ENCODE measurements at places on chromosomes 16 and 17.

- no peak for DNase-seq
Observed at GRCh38 chr16:57502048-57502775, 15.9 kb upstream of the DOK4 start.

- no peak for DNase-seq
Observed at GRCh38 chr16:58577141-58577540, 52.5 kb downstream of the CNOT1 start.

GRCh38 chr17:65228734-65229620 is 91.8 kb downstream of the RGS9 start:
- DNase-seq: peak; percentile 96

GRCh38 chr17:44324092-44324570 is 492 bp downstream of the SLC25A39 start:
- peak; percentile 6 for DNase-seq

- DNase-seq: no peak
Observed at GRCh38 chr16:83715217-83715920, 92.4 kb upstream of the HSBP1 start.

DNA sequence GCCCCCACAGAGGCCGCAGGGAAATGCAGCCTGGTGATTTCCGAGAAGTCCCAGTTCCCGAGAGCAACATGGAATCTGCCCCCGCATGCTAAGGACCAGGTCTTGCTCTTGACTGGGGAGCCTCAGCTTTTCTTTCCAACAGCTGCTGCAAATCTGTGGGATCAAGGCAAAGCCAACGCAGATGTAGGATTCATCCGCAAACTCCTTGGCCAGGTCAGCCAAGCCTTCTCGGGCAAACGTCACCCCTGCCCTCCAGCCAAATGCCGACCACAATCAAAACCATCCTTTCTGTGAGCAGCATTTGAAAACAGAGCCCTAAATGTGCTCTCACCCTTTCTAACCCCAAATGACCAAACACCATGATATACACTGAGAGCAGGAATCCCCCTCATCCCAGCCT is 54.0 kb downstream of the MRM3 start:
- DNase-seq: no peak

DNA sequence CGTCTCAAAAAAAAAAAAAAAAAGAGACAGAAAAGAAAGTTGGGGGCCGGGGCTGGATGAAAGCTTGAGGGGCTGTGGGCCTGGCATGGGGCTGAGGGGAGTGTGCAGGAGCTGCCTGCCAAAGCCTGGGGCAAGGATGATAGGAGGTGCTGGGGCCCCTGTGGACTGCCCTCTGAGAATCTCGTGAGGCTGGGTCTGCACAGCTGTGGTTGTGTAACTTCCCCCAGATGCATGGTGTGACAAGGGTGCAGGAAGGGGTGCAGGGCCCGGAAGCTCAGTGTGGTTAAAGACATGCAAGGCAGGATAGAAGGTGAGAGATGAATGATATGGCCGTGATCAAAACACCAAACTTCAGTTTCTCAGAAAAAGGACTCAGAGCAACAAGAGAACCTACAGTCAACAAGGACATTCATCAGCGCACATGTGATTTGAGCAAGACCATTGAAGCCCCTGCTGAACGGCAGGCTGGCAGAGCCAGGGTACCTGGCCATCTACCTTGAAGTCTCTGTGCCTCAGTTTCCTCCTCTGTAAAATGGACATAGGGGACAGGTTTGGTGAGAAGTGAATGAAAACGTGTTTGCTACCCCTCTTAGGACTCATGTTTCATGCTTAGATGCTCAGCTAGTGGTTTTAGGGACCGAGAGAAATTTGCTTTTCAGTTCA is 9.6 kb downstream of the IL32 start:
- DNase-seq: peak; percentile 41
